ENCODE measurements at places on chromosomes 16 and 17.

DNA sequence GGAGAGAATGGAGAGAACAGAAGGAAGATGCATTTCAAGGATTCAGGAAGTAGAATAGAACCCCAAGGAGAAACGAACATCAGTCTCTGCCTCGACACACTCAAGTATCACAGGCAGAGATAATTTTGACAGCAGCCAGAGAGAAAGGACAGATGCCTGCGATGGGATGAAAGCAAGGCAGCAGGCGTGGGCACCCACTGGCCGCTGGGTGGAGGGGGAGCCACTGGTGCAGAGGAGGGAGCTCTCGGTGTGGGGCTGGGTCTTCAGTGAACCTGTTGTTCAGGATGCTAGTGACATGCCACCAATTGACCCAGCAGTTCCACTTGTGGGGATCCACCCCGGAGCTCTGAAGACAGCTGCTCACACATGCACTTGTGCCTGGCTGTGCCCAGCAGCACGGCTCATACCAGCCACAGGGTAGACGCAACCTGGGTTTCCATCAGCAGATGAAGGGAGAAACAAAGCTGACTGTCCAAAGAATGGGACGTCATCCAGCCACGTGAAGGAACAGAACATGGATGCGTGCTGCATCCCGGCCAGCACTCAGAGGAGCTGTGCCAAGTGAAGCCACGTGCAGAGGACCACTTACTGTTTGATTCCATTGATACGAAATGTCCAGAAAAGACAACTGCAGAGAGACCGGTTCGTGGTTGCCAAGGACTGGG lies 127.0 kb downstream of the BANP start:
- DNase-seq: no peak

DNA sequence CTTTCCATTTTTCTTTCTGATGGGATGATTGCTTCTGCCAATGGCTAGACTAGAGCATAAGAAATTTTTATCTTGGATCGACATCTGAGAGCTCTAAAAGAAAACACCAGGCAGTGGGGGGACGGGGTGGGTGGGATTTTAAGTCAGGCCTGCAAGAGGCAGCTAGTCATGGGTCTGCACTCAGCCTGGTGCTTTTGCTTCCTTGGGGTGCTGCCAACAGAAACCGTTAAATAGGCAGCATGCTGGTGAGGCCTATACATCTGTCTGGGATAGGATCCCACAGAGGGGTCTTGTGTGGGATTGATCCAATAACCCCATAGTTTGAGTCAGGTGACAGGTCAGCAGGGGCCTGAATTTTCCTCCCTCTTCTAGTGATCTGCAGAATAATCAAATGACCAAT lies 26.9 kb downstream of the ZNRF1 start:
- DNase-seq: no peak

DNA sequence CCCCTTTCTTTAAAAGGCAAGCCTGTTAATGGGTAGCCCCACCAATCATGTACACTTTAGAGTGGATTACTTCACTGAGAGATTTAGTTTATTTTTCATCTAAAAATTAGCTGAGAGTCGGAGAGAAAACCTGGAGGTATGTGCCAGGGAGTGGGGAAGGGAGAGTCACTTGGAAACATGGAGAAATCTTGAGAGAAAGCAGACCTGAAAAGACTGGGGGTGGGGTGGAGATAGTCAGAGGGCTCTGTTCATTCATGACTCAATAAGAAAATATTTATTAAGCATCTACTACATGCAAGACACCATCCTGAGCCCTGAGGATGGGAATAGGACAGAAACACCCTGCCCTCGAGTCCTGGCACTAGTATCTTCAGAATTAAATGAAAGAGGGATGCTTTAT lies 27.4 kb upstream of the RCVRN start:
- no peak for DNase-seq

DNA sequence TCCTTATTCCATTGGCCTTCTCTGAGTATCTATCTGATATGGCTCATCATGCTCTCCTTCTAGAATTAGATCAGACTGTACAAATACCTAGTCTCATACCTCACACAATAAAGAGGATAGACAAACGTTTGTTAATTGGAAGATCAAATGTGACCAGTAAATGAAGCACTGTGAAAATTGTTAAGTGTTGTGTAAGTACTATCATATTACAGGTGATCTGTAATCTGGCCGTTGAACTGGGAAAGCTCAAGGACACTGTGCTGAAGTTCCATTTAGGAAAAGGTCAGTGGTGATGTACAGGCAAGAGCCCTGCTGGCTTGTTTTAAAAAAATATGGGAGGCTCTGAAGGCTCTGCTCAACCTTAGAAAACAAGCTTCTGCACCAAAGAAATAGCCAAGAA lies 38.5 kb upstream of the CORO6 start:
- no peak for DNase-seq

DNA sequence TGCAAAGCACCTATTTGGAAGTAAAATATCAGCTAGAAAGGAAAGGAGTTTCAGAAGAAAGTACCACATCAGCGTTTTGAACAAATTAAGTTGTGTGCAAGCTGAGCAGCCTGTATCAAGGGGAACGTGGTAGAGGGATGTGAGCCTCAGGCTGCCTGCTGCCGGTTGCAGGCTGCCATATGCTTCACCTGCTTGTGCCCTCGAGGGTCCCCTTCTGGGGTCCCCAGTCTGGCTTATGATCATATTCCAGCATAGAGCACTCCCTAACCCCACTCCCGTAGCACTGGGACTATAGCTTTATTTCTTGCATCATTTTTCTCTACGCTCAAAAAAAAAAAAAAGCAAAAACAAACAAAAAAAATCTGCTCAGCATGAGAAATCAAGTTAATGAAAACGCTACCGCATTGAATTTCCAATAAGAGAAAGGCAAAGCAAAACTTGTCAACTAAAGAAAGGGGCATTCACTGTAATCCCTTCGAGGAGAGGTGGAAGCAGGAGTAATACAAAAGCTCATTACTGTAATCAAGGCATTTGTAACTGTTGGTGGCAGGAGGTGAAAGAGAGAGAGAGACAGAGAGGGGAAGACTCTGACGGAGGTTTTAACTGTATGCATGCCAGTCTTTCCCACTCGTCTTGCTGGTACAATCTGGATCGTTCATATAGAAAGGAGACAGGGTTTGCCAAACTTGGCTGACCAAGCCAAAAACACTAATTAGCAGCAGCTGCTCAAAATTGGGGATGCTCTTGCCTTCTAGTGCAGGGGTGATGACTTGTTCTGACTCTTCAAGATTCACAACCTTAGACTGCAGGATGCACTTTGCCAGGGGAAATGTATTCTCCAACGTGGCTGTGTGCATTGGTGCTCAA lies 258.2 kb upstream of the HSBP1 start:
- DNase-seq: no peak

DNA sequence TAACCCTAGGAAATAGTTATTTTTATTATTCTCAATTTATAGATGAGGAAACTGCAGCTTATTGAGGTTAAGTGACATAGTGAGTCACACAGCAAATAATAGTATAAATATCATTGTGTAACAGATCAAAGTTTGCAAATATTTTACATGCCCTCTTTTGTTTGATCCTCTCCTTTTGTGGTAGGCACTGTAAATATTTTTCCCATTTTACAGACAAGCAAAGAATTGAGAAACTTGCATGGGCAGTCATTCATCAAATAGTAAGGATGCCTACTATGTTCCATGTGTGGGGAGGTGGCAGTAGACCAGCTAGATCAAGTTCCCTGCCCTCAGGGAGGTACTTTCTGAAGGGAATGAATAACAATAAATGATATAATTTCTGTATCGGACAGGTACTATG lies 173.0 kb downstream of the PHKB start:
- no peak for DNase-seq

DNA sequence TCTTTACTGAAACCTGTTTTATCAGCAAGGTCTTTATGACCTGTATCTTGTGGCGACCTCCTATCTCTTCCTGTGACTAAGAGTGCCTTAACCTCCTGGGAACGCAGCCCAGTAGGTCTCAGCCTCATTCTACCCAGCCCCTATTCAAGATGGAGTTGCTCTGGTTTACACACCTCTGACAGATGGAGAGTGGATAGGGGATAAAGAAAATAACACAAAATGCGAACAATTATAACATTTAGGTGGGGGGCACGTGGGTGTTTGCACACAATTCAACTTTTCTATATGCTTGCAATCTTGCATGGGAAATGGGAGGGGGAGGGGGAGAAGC lies 83.3 kb downstream of the RMI2 start:
- no peak for DNase-seq

DNA sequence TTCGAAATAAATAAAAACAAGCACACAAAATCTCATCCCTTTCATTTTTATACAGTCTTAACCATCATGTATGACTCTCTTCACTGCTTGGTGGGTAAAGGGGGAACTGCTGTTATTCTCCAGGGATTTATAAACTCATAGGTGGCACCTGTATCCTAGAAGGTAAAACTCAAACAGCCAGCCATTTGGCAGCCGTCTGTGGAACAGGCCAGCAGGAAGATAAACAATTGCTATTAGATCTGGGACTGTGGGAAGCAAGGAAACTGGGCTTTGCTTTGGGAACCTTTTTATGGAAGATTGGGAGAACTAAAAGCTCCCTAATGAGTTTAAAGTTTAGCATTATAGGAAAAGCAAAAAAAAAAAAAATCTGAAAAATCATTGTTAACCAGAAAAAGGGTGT lies 126.0 kb downstream of the TANGO6 start:
- DNase-seq: no peak

GRCh38 chr16:2846511-2847310 lies 11.3 kb downstream of the PRSS22 start:
- no peak for DNase-seq

DNA sequence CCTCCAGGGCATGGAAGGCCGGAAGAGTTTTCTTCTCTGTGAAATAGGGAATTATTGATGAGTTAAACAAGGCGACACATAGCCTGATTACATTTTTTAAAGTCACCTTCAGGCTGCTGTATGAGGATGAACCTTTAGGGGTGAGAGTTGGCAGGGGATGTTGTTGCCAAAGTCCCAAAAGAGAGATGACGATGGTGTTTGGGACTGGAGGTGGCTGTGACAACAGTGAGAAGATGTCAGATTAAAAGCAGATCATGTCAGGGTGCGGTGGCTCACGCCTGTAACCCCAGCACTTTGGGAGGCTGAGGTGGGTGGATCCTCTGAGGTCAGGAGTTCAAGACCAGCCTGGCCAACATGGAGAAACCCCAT lies 16.8 kb upstream of the ASGR2 start:
- DNase-seq: no peak

DNA sequence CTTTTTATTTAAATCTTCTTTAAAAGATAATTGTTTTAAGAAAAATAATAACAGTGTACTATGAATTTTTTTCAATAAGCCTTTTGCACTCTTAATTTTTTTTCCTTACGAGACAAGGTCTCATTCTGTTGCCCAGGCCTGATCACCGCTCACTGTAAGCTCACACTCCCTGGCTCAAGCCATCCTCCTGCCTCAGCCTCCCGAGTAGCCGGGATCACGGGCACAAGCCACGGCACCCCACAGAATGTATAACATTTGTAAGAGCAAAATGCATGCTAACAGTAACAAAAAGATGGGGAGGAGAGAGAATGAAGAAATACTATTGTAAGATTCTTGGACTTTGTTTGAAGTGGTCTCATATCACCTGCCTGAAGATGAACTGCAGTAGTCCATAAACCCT lies 126.9 kb upstream of the CHMP6 start:
- DNase-seq: no peak

GRCh38 chr17:82592289-82592766 lies 55.9 kb downstream of the WDR45B start:
- no peak for DNase-seq

GRCh38 chr16:73237601-73238000 lies 189.7 kb upstream of the ZFHX3 start:
- DNase-seq: no peak

- DNase-seq: no peak
Observed at GRCh38 chr16:80604600-80605355, 64.0 kb downstream of the DYNLRB2 start.

DNA sequence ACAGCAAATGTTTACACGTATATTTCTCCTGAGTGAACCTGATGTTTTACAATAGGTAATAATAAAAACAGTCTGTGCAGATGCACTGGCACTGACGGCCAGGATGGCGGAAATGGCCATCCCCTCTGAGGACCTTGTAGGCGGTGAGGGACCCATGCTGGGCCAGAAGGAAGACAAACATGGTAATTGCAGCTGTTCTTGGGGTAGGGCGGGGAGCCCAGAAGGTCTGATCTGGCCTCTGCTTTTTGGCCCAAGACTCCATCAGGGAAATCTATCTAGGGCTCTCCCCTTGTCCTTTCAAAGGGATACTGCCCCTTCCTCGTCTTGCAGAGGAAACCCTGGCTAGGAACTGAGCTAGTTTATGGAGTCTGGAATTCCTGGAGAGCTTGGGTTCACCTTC lies 7.4 kb upstream of the LGALS9 start:
- DNase-seq: no peak

DNA sequence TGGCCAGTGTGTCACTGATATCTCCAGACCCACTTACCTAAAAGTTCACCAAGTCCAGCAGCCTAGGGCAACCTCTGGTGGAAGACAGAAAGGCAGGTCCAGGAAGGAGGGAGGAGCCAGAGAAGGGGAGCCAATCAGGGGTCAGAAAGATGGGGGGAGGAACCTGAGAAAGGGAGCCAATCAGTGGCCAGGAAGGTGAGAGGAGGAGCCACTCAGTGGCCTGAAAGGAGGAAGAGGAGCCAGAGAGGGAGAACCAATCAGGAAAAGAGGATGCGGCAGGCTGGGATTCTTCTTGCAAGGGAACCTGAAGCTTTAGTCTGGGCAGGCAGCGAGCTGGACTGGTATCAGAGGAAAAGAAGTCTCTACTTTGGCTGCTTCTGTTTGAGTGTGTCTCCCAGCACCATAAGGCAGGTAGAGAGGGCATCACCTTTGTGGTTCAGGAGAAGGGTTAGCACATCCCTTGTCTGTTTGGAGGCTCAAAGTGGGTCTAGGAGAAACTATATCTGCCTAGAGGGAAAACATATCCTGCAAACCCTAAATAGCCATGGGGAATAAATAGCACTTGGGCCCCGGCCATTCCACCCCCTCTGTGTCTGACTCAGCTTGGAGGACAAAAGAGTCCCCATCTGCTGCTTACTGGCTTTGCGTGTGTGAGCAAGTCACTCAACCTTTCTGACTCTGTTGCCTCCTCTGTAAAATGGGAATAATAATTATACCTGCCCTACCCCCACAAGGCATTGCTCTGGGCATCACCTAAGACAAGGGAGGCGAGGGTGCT lies 43.4 kb upstream of the CRHR1 start:
- no peak for DNase-seq

DNA sequence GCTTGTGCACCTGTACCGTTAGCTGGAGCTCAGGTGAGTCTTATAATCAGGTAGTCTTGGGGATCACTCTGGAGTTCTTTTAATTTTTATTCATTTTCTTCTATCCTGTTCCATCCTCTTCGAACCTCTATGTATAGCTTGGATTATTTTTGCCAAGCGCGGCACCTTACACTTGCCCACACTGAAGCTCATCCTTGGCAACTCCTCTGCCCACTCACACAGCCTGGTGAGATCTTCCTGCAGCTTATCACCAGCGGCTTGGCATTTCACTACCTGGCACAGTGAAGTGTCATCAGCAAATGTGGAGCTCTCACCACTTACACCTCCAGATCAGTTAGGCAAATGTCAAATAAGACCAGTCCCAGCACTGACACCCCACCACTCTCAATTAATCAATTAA lies 116.7 kb downstream of the CACNG3 start:
- no peak for DNase-seq
